ENCODE measurements at places on chromosomes 7 and 10. TPM values are rescaled to one million over a fixed set of nuclear protein-coding genes. Genes with fewer than 3 reads are reported as not detected.

DNA sequence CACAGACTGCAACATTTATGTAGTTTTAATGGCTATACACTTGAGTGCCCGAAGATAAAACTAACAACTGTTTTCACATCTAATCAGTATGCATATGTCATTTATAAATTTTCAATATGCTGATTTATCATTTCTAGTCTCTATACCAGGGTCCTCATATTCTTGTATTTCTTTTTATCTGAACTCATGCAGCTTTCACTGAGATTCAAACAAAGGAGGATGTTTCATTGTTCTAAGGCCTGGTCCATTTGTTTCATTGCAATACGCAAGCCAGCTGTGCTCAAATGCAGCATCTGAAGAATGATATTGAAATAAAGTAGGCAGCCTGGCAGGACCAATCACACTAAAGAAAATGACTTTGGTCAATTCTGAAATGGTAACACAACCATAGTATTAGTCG is 31.7 kb downstream of the MAGI2 start:
- DNase-seq: no peak

DNA sequence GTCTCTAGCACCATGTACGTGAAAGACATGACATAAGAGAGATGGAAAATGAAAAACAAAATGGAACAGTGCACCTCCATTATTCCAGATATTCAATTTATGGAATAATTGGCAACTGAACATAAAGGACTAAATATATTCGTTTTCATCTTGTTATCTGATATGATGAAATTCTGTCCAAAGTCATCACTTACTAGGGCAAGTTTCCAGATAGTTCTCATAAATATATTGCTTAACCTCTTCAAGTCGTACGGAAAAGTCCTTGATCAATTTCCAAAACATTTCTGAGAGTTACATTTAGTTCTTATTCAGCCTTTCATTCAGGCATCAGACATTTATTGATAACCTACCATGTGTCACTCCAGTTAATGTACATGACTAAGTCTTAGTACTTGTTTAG is 185.2 kb downstream of the HGF start:
- no peak for DNase-seq

GRCh38 chr7:50405221-50405620 is 44.9 kb downstream of the FIGNL1 start:
- DNase-seq: no peak

DNA sequence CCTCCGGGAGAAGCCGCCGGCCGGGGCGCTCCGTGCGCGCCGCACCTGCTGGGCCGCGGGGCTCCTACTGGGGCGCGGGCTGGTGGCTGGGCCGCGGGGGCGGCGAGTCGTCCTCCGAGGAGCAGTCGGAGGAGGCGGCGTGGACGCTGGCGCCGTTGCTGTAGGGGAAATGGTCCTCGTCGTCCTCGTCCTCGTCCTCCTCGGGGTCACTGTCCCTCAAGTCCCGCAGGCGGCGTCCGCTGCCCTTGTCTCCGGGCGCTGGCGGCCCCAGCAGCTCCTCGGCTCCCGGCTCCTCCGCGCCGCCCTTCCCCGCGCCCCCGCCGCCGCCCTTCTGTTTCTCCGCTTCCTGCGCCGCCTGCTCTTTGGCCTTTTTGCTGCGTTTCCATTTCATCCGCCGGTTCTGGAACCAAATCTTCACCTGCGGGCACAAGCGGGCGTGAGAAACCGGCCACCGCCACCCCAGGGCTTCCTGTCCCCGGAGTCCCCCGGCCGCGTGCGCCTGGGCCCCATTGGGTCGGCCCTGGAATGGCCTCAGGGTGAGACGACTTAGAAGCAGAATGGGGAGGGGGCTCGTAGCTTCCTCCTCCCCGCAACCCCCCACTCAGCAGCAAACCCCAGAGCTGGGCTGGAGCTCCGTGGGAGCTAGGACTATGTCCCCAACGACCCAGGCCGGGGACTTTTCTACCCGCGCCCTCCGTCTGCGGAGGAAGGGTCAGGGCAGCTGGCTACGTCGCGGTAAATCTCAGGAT is 4.8 kb downstream of the MNX1 start:
- no peak for DNase-seq

GRCh38 chr10:35391153-35391953 is 55.0 kb downstream of the CCNY start:
- no peak for DNase-seq

DNA sequence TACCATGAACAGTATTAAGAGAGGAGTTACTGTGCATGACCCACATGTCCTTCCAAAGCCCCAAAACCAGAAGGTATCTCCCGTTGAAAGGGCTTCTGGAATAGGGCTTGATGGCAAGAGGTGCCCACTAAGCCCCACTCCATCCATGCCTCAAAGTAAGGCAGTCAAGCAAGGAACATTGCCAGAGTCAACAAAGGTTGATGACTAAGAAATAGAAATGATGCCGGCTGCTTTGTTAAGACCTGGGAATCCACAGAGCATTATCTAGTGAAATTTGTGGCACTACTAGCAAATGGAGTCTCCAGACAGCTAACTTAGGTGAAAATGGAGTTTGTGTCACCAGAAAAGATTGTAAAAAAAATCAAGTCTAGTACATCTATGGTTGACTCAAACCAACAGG is 6.2 kb downstream of the SFR1 start:
- DNase-seq: no peak

- DNase-seq: no peak
Observed at GRCh38 chr7:67406976-67407375, 410.3 kb downstream of the TYW1 start.

- DNase-seq: no peak
Observed at GRCh38 chr10:57786850-57787750, 480.6 kb downstream of the IPMK start.

The HTR7 gene
- total RNA-seq: 0.83 TPM

DNA sequence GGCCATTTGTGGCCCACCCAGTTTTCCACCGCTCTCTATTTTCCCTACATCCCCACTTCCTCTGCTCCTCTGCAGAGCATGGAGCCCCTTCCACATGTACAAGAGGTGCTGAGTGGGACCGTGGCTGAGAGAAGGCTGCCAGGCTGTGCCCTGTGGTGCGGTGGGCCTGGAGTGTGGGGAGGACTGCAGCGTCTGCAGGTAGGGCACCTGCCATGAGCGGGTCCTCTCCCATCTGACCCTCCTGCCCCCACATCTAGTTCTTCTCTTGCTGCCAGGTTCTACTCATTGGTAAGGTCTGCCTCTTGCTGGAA is 145.6 kb upstream of the FAM20C start:
- peak; percentile 55 for DNase-seq

DNA sequence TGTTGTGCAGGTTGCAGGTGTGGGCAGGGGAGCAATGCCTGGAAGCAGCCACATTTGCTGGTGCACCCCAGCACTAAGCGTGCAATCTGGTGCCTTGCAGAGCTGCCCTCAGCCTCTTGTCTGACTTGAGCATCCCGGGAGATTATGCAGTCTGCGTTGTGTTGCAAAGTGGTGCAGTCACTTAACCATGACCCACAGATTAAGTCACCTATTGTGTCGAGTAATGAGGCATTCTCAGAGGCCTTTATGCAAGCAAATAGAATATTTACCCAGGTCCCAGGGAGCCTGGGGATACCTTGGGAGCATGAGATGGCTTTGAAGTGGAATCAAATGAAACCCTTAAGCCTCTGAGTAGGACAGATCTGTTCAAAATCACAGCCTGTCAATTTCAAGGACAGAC is 529.0 kb downstream of the TYW1 start:
- no peak for DNase-seq

GRCh38 chr10:31083765-31084184 is 52.1 kb upstream of the ZNF438 start:
- DNase-seq: no peak

DNA sequence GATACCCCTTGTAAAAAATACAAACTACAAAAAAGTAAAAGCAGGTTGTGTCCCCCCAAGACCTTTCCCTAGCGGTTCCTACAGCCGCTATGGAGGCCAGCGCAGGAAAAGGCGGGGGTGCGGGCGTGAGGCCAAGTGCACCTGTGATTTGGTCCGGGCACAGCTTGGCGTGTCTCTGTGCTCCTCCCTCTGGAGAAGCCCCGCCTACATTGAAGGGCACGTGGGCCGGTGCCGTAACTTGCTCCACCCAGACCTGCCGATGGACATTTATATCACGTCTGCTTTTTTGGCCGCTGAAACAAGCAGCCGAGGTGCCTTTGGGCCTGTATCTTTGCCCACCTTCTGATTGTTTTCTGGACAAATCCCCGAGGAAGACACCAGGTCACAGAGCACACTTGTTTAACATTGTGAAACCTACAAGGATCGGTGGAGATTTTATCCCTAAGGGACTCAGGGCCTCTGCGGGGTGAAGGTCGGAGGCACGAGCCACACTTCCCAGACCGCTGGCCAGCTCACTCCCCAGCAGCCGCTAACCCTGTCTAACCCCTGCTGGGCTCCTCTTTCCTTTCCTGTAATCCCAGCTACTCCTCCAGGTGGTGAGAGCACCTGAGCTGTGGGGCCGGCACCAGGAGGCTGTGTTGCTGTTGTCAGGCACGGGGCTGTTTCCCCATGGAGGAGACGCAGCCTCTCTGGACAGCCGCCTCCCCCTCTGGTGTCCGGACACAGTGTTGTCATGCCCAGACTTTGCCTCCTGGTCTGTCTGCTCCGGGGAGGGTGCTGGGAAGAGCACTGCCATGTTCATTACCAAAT is 18.8 kb upstream of the INPP5A start:
- DNase-seq: peak; percentile 74

The EPO gene
- total RNA-seq: not detected

The MPP7 gene
- 58.6 TPM for total RNA-seq

- DNase-seq: no peak
Observed at GRCh38 chr10:63265222-63265617, 132.1 kb downstream of the NRBF2 start.

The NXPH1 gene
- not detected for total RNA-seq

GRCh38 chr7:11831156-11831735 is 752 bp downstream of the THSD7A start:
- DNase-seq: no peak

- DNase-seq: peak; percentile 68
Observed at GRCh38 chr7:149823191-149823630, 15.0 kb upstream of the ZNF862 start.

The NCF1 gene
- total RNA-seq: 9.3 TPM

DNA sequence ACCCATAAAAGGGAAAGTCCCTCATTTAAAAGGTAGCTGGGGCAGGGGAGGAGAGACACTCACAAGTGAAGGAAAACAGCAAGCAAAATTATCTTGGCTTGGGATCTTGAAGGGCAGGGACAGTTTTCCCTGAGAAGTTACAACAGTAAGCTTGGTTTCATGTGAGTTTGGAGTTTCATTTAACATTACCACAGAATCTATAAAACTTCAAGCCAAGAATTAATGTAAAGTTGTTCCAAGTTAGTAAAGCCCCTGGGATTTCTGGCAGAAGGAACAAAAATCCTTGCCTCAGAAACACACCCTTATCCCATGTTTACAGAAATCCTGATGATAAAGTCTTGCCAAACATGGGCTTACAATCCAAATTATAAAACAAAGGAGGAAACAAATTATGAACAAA is 19.2 kb downstream of the CRPPA start:
- no peak for DNase-seq

DNA sequence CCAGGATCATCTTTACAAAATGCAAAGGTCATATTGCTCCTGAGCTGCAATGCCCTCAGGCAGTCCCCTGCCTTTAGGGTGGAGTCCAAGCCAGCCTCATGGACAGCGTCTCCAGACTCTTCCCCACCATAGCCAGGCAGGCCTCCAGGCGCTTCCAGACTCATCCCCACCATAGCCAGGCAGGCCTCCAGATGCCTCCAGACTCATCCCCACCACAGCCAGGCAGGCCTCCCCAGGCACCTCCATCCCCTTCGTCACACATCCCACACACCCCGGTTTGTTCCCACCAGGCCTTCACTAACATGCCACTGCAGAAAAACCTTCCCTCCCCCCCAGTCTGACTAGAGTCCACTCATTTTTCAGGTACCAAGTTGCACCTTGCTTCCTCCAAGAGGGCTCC is 70.1 kb downstream of the PTPRN2 start:
- DNase-seq: no peak

DNA sequence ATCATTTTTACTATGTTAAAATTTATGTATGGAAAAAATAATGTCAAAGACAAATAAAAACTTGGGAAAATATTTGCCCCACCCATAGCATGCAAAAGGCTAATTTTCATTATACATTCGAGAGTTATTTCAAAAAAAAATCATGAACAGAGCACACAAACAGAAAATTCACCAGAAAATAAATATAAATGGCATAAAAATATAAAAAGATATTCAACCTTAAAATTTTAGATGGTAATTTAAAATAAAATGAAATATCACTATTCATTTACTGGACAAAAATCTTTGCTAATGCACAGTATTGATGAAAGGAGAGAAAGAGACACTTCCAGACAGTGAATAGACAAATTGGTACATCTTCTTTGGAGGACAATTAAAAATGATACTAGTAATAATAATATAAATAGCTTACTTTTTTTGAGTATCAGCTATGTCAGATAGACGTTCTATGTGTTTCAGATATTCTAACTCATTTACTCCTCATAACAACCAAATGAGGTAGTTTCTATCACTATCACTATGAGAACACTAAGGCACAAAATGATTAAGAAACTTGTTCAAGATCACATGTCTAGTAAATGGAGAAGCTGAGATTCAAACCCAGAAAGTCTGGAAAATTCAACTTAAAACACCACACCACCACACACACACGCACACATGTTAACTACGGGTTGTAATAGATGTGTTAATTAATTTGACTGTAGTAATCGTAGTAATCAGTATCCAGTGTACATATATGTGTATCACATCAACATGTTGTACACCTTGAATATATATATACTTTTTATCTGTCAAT is 63.0 kb downstream of the CCDC71L start:
- no peak for DNase-seq

DNA sequence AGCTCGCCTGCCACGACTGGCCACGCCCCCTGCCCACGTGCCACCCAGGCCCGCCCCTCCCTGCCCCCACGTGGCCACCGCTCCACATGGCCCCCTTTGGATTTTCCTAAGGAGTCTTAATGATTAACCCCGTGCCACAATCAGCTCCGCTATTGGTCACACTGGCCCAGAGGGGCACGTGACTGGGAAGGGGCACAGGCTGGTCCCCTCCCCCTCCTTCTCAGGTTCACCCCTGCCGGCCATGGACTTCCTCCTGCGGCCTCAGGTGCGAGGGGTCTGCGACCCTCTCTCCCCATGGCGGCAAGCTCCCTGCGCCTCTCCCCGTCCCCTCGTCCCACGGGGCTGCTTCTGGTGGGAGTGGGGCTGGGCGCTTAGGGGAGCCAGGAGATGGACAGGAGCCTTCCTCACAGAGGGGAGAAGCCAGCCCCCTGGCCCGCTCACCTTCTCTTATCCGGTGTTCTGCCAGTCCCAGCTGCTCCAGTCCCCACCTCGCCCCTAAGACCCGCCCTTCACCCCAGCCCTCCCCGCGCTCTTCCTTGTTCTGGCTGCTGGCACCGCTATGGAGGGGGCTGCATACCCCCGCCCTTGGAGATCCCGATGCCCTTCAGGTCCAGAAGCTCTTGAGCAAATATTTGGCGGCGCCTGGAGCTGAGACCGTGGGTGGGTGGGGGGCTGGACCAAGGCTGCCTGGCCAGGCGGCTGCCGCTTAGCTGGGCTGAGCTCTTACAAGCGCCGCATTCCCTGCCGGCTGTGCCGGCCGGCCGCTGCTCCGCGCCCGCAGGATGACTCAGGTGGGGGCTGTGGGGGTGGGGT is 3.2 kb downstream of the SLC4A2 start:
- DNase-seq: peak; percentile 89

GRCh38 chr7:40077849-40078248 is 56.6 kb downstream of the MPLKIP start:
- no peak for DNase-seq

- no peak for DNase-seq
Observed at GRCh38 chr7:45221896-45222604, 64.5 kb downstream of the RAMP3 start.

GRCh38 chr7:17103984-17104383 is 194.5 kb upstream of the AHR start:
- no peak for DNase-seq
